ENCODE measurements at places on chromosomes 13 and 19.

DNA sequence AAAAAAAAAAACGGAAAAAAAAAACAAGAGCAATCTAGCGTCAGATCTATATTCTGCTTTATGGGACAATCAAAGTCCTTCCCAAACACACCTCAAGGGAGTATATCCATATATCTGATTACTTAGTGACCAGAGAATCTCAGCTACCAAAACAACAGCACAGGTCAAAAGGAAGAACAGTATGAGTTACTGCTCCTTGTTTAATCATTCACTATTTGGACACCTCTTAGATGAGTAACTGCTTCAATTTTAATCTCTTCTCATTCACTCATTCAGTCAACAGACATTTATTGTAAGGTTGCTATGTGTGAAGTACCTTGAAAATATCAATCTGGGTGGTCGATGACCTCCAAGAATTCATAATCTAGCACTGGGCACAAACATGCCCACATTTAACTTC is 193.2 kb downstream of the IRS2 start:
- DNase-seq: no peak

DNA sequence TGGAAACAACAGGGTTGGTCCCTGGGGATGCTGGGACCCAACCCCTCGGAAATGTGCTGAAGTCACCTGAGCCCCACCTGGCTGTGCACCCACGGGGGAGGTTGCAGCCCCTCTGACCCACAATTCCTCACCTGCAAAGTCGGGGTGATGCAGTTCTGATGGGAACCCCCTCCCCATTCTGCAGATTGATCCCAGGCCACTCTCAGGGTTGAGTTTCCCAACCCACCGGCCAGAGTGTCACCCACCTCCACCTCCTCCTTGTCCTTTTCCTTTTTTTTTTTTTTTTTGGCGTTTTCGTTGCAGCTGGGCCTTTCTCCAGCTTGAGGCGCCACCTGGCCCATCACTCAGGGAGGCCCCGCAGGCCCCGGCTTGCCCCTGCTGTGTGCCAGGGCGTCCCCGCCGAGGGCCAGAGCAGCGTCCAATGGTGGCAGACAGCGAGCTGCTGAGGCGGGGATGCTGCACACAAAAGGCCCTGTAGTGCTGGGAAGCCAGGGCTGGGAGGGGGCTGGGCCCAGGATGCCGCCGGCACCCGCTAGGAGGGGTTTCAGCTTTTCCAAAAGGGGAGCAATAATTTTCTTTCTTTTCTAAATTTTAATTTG is 4.6 kb downstream of the PIK3R2 start:
- peak; percentile 89 for DNase-seq

GRCh38 chr13:62837895-62838294 is 1422.2 kb upstream of the PCDH20 start:
- no peak for DNase-seq

DNA sequence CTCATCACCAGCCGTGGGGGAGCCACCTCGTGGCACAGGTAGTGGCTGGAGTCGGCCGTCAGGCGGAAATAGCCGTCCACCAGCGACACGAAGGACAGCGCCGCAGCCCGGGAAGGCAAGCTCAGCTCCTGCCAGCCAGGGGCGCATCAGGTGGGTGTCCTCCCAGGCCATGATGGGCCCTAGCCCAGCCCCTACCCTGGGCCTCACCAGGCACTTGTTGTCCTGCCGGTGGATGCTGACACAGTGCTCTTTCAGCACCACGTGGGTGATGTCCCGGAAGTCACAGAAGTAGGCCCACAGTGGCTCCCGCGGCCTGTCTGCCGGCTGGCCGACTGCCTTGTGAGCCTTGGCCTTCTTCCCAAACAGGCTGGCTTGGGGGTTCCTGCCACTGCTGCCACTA is 15.7 kb downstream of the TYK2 start:
- DNase-seq: no peak

DNA sequence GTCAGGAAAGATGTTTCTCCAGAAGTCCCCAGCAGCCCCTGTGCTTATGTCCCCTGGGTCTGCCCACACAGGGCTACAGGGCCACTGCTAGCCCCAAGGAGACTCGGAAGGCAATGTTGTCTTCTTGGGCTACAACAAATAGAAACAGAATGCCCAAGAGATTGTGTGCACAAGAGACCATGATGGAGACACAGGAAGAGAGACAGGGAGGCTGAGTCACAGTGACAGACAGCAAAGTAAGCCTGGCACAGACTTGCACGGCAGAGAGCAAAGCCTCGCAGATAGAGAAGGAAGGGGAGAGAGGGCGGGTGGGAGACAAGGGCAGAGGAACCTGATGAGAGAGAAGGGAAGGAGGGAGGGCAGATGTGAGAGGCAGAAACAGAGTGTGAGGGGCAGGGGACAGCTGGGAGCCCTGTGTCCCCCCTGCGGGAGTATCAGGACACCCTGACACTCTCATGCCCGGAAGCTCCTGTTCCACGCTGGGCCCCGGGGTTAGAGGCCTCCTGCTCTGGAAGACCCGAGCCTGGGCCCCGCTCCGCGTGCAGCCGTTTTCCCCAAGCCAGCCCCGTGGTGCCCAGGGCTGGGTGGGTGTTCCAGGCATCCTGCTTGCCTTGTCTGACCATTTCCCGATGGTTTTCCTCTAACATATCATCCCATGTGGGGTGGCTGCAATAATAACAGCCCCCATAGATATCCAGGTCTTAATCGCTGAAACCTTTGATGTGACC is 2.7 kb upstream of the PLA2G4C start:
- DNase-seq: no peak

DNA sequence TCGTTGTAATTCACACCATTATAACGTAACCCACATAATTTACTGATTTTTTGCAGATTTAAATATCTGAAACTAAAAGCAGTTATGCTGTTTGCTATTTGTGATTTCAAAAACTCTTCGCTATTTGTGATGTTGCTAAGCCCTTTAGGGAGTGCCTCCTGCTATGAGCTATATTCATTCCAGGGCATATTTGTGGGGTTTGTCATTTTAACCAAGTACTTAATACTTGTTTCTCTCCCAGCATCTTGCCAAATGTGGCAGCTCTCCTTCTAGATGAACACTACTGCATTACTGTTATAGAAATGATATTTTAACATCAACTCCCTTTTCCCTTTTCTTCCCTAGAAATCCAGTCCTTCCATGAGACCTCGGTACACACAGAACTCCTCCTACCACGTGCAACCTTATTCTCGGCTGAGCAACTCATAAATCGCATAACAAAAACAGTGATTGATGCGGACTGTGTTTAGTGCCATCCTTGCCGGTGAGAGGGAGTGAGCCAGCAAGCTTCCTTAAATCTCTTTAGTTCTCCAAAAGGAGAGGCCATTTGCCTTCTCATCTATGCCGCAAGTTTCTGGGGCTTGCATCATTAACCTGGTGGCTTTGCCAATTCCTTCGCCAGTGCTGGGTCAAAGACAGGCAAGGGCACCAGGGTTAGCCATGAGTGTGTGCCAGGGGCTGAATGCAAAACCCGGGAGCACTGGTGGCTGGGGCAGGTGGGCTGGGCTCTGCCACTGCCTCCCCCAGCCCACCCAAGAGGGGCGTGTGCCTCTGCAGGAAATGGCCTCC is 33.4 kb downstream of the RFX2 start:
- DNase-seq: no peak

DNA sequence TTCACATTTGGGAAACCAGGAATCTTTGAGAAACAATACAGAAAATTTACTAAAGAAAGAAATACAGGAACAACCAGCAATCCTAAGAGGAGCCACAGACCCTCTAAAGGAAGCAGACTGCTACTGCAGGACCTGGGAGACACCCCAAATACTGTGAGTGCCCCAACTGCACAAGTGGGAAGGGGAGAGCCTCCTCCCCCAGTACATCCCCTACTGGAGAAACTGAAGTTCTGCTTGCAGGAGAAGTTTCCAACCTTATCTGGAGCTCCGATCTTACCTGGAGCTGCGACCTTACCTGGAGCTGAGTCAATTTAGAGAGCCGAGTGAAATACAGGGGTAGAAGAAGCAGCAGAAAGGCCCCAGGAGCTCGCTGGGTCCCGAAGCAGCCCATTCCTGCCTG is 236.4 kb upstream of the SPRY2 start:
- no peak for DNase-seq

DNA sequence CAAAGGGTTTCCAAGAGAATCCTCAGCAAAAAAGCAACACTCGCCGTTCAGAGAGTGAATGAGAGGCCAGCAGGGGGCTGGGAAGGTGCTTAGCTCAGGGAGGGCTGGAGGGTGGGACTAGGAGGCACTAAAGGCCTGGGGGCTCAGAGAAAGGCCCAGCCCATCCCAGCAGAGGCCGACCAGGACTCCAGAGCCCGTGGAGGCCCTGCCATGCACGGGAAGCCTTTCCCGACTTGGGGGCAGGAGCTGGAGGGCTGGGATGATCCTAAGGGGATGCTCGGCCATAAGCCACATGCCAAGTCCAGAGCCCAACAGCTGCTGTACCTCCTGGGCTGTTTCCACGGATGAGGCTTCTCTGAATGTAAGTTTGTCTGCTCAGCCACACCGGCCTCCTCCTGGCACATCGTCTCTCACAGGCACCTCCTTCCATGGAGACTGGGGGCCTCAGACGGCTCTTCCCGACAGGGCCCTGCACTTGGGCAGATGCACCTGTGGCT is 19.5 kb downstream of the RASA3 start:
- no peak for DNase-seq

GRCh38 chr19:15199661-15200552 is 888 bp downstream of the NOTCH3 start:
- DNase-seq: no peak

- no peak for DNase-seq
Observed at GRCh38 chr19:35750167-35750566, 1.8 kb downstream of the LIN37 start.

- DNase-seq: peak; percentile 82
Observed at GRCh38 chr13:43786766-43787517, at the start of gene ENOX1. ENOX1 (minus strand) TSS chr13:43786972.

DNA sequence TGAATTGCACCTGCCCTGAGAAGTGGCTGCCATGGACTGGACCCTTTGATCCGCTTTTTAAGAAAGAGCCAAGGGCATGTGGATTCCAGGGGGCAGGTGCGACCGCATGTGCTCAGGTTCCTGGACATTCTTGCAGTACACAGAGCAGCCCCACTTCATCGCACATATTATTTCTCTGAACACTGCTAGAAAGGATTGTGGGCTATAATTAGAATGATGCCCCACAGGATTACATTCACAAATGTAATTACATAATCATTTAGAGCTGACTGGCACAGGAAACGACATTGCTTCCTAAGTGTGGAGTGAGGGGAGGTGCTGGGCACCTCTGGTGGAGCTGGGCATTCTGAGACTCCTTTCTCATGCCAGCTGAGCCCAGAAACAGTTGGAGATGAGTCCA is 37.5 kb upstream of the VSTM2B start:
- no peak for DNase-seq

DNA sequence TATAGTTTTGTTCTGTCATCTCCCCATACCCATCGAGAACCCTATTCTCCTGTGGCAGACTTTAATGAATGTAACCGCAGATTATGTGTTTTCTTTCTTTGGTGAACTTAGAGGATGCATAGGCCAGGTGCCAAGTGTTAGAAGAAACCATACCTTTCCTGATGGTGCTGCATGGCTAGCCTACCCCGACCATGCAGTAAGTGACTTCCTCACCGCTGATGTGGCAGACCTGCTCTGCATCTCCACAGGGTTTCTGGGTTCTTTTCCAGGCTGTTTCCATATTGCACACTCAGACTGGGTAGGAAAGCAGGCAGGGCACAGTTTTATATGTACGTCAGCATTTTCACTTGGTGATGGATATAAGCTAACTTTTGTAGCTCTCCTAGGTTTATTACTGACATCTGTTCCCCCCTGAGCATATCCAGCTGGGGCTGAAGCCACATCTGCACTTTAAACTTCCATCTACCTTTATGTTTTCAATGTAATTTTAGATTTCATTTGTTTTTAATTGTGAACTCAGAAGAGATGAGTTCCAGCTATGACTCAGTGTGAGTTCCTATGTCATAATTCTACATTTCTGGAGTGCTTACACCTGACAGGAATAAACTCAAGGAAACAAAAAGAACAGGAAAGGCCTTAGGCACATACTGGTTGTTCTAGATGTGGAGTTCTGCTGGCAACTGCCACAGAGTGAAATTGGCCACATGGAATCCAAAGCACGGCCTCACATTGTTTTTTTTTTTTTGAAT is 42.3 kb downstream of the LRCH1 start:
- no peak for DNase-seq

DNA sequence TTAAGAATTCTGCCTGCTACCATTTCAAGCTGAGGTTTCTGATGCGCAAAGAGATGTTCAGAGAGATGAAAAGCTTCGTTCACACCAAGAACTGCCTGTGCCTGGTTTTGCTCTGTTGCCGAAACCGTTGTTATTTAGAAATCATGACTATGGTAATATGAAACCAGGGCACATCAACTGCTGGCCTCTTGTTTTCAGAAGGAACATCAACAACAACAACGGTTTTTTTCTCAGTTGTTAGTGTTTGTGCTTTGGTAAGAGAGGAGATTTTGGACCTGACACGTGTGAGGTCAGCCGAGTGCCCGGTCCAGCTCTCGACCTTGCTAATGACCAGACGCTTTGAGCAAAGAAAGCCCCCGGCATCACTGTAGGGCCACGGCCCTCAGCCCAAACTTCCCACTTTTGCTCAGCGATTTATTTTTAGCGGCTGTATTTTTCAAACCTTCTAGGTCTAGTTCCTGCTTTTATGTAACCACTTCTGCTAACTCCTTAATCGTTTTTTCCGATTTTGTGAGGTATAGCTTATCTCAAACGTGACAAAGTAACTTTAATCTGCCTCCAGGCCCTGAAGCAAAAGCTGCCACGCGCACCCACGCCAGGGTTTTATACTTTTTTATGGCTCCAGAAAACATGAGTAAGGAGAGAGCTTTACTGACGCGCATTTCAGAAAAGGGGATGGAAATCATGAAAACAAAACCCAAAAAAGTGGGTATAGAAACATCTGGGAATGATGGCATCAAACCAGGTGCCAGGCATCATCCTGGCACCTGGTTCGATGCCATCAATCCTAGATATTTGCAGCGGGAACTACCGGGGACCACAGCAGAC is 42.0 kb downstream of the KLF2 start:
- DNase-seq: no peak

GRCh38 chr19:41599175-41599966 is 23.4 kb downstream of the CEACAM21 start:
- DNase-seq: no peak

- peak; percentile 5 for DNase-seq
Observed at GRCh38 chr13:60590800-60591747, 194.1 kb downstream of the TDRD3 start.

DNA sequence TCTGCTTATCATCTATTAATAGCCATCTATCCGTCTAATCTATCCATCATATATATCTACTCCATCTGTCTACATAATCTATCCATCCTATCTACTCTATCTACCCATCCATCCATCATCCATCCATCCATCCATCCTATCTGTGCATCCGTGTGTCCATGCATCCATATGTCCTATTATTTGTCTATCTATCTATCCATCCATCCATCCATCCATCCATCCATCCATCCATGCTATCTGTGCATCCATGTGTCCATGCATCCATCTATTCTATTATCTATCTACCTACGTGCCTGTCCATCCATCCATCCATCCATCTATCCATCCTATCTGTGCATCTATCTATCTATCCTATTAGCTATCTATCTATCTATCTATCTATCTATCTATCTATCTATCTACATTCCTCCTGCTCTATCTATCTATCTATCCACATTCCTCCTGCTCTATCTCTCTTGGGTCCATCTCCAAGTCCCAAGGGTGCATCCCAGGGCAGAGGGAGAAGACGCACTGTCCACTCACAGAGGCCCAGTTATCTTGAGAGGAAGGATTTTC is 1.9 kb downstream of the CYP4F2 start:
- DNase-seq: no peak
